HAP-1 (cell line): ENCODE measurements at places on chromosomes 5 and 9.

DNA sequence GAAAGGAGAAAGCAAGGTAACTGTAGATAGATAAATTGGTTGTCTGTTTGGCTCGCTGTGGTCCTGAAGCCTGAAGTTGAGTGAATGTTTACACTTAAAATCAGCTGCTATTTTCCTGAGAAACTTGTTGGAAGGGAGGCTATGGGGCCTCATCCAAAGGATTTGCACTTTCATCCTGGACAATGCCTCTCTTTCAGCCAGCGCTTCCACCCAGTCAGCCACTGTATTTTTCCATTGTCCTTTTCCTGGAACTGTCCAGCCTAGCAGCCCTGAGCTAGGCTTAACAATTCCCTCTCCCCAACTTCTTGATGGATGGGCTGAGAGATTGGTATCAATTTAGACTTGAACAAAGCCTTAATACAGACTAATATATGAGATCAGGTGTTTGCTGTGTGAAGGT is 429.2 kb downstream of the DMAC1 start:
- peak; percentile 9 for DNase-seq

DNA sequence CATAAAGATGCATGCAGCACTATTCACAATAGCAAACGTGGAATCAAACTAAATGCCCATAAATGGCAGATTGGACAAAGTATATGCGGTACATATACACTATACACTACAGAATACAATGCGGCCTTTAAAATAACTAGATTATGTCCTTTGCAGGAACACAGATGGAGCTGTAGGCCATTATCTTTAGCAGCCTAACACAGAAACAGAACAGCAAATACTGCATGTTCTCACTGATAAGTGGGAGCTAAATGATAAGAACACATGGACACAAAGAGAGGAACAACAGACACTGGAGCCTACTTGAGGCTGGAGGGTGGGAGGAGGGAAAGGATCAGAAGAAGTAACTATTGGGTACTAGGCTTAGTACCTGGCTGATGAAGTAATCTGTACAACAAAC is 758.2 kb downstream of the TLE1 start:
- no peak for DNase-seq

DNA sequence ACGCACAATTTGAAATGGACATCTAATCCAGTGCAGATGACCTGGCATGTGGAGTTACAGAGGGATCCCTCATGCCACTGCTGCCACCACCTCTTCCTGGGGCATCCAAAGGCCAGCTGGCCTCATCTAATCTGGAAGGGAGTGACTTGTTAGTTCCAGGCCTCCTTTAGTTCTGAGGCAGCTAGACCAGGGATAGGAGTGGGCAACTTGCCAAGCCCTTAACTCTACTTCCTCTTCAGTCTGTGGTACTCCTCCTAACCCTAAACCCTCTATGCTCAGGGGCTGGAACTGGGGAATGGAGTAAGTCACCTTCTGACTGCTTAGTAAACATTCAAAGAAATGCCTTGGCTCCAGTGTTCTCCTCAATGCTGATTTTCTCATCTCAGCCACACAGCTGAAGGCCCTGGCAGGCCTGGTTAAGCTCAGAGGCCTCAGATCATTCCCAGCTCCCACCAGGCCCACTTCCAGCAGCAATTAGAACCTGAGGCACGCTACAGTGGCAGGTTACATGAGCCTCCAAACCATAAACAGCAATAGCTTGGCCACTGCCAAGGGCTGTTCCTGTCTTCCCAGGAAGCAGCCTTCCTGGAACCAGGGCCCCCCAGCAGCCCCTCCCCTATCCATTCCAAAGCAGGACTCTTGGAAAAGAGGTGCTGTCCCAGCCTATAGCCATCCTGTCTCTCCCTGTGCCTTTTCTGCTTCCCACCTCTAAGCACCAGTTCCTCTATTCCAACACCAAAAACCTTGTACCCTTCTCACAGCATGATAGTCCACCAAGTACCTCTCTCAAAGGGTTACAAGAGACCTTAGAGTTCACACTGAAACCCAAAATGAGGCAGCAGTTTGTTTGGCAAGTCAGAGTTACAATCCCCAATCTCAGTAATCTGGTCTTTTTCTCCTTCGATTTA is 2.0 kb downstream of the EIF4EBP3 start:
- no peak for DNase-seq

- no peak for DNase-seq
Observed at GRCh38 chr9:93305497-93306020, 121.6 kb downstream of the WNK2 start.

DNA sequence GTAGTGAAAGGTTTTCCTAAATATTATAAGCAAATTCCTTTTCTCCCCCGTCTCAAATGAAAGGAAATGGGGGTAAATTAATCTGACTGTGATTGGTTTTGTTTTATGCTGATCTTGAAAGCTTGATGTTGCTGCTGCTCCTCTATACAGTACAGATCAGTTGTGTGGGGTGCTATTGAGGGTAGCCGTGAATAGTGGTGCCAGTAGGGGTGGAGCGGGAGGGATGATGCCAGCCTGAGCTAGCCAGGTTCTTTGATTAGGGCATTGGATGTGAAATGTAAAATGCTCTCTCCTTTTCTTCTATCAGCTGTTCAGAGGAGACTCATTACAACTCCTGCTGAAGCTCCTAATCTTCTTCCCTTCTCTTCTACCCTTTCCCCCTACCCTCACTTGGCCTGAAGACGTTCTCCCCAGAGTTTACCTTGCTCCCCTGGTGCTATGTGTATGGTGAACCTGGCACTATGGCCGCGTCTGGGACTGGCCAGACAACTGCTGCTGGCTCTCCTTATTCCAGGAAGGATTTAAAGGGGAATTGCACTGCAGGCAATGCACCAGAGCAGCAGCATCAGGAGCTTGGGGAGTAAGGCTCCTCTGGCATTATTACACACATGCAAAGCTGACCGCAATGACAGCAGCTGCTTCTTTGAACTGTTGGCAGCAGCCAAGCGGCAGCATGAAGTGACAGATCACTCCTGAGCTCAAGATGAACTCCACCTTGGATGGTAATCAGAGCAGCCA is 566 bp downstream of the GPR21 start:
- DNase-seq = no peak

DNA sequence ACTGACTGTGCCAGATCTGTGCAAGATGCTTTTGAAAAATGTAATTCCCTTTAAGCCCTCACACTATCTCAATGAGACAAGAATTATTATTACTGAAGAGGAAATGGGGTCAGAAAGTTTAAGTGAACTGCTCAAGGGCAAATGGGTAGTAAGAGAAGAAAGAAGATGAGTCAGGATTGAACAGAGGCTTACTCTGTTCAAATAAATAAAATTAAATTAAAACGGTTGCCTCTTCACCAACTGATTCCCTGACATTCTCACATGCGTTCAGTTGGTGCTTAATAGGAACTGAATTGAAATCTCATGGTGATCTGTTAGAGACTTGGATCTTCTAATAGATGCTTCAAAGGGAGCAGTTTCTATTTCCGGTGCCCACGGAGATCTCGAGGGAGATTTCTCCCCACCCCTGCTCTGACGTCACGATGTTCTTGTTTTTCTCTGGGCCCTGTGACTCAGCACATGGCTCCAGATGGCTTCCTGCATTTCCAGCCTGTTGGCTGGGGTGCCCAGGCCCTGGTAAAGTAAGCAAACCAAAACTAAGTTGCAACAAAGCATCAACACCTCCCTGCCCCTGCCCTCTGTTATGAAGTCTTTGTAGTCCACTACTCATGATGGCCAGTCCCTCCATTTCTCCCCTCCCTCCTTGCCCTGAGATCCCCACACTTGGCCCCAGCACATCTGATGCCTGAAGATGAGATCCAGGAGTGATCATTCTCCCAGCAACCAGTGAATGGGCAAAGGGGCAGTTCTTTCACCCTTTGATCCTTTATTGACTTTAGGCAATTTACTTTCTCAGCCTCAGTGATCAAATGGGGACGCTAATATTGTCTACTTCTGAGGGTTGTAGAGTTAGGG is 106.1 kb upstream of the CPEB4 start:
- no peak for DNase-seq

DNA sequence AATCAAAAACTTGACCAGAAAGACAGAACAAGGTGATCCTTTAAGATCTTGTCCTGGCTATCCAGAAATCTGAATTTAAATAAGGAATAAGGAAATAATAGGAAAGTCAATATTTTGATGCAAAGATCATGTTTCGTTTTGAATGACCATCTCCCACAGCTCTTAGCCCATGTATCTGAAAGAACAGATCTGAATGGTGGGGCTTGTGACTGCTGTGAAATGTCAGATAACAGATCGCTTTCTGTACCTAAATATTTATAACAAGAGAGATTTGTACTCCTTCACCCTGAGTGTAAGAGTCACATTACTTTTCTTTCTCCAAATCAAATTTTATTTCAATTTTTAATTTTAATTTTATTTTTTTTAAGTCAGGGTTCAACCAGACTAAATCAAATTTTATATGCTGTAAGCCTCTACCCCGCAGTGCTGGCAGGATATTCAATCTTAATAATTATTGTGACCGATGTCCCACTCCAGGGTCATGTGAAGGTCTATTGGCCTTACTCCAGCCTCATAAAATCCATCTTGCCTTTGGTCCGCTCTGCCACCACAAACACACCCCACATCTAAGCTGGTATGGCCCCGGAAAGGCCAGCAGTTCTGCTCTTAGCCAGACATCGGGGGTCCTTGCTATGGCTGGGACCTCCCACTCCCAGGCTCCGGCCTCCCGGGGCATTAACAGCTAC is 7.0 kb upstream of the SLC26A2 start:
- DNase-seq = no peak

DNA sequence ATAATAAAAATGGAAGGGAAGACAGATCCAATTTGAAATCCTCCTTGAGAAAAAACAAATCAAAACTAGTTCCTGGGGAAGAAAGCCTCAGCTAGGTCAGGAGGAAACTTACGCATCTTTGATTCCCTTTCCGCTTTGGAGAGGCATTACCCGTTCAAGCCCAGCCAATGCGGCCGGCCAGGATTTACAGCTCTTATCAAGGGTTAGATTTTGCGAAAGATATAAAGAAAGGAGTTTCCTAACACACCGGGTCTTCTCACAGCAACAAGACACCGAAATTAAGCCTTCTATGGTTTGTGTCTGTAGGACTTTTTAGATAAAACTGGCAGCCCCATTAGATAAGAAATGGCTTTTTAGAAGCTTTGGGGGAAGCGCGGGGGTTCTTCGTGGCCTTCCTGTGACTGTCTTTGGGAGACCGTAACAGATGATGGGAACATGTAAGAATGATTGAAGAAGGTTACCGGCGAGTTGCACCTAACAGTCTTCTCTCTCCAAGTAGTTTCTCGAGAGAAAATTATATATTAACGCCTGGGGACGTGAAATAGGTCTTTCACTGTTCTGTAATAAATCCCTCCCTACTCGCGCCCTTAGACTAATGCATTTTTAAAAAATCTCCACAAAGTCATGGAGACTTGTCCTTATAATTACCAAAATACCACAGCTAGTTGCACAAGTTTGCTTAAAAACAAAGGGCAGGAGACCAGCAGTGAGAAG is 1.3 kb upstream of the ISL1 start:
- peak; percentile 45 for DNase-seq

GRCh38 chr9:129352146-129352865 is 174.2 kb upstream of the IER5L start:
- DNase-seq = peak; percentile 82

GRCh38 chr5:120400356-120400755 is 63.7 kb upstream of the PRR16 start:
- DNase-seq = no peak

DNA sequence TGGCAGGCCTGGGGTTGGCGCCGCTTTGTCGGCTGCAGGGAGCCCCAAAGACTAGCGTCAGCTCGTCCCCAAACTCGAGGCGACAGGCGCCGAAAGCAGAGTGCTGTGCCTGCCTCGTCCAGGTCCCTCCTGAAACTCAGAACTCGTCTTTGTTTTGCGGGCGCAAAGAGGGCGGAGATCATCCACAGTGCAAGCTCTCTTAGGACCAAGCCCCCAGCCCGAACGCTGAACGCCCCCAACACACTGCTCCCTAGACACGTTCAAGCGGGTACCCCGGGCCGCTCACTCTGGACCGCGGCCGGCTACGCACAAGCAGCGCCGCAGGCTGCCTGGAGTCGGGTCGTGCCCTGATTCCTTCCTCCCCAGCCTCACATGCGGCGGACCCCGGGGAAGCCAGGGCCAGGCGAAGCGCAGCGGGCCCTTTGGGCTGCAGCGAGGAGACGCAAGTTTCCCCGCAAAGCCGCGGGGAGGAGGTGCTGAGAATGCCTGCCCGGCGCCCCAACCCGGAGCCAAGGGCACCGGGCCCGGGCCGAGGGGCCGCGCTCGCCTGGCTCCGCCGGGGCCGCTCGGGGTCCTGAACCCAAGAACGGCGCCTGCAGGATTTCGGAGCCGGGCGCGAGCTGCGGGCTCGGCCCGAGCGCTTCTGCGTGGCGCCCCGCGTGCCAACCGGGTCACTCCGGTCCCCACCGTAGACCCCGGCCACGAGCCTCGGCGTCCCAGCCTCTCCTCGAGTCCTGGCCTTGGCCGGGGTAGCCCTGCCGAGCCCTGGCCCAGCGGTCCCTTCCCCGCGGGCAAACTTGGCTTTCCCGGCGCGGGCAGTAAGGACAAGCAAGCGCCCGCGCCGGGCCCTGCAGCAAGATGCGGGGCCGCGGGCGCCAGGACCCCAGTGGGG is 738 bp downstream of the FSTL4 start:
- DNase-seq = no peak

DNA sequence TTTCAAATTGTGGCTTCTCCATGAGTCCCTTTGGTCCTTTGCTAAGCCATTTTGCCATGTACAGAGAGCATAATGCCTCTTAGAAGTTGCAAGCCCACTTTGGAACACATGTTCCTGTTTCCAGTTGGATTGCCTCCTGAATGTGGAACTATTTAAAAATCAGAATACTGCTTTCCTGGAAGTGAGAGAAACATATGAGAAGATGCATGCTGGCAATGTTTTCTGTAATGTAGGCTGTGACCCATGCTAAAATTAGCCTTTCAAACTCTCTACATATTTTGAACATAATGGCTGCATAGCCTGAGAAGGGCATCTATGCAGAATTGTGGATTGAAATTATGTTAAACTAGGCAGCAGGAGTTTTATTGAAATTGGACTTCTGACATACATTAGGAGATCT is 175.5 kb upstream of the PAPPA start:
- no peak for DNase-seq

DNA sequence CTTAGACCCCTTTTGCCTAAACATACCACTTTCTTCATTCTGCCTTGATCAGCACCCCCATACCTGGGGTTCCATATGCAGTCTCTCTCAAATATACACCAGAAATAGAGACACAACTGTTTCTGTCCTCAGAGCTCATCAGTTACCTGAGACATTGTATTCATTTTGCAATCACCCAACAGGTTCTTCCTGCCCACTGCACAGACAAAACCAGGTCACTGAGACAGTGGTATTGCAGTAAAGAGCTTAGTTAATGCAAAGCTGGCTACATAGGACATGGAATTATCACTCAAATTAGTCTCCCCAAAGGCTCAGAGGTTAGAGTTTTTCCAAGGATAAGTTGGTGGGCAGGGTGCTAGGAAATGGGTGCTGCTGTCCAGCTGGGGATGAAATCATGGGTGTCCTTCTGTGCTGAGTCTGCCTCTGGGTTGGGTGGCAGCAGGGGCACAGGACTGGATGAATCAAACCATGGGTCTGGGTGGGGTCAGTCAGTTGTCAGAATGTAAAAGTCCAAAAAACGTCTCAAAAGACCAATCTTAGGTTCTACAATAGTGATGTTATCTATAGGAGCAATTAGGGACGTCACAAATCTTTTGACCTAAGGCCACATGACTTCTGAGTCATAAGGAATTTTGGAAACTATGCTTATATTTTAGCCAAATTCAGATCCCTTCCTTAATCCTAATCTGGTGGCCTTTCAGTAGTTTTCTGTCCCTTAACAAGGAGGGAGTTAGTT is 41.0 kb downstream of the KCNV2 start:
- DNase-seq = no peak
